ENCODE measurements at places on chromosomes 4 and X.

GRCh38 chrX:11437642-11438379 lies 144.6 kb downstream of the AMELX start:
- DNase-seq, result no peak

GRCh38 chrX:23668335-23668734 lies 1.0 kb downstream of the PRDX4 start:
- DNase-seq, result peak; percentile 11

DNA sequence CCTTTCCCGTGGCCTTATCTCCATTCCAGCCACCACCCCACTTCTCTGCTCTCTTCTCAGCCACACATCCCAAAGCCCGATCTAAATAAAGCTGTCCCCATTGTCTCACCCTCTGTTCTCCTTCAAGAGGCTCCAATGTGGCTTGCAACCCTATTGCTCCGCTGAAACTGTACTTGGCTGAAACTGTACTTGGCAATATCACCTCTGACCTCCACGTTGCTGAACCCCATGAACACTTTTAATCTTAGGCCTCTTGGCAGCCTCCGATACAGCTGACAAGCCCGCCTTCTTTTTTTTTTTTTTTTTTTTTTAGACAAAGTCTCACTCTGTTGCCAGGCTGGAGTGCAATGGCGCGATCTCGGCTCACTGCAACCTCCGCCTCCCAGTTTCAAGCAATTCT lies 12.1 kb downstream of the DCTD start:
- peak; percentile 34 for DNase-seq

DNA sequence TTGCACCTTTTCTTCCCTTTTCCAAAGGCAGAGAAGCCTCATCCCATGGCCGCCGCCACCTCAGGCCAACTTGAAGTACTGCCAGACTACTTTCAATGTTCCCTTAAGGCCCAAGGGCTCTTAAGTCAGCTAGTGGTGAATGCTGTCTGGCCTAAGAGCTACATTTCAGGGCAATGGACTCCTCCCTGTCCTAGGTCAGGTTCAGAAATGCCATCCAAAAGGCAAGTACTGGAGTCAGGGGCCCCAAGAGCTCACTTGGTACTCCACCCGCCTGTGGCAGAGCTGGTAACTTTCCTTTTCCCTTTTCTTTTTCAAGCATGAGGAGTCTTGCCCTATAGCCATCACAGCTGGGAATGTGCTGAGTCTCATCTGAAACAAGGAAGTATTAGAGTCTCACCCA lies 327.1 kb downstream of the NAP1L3 start:
- DNase-seq, result no peak

DNA sequence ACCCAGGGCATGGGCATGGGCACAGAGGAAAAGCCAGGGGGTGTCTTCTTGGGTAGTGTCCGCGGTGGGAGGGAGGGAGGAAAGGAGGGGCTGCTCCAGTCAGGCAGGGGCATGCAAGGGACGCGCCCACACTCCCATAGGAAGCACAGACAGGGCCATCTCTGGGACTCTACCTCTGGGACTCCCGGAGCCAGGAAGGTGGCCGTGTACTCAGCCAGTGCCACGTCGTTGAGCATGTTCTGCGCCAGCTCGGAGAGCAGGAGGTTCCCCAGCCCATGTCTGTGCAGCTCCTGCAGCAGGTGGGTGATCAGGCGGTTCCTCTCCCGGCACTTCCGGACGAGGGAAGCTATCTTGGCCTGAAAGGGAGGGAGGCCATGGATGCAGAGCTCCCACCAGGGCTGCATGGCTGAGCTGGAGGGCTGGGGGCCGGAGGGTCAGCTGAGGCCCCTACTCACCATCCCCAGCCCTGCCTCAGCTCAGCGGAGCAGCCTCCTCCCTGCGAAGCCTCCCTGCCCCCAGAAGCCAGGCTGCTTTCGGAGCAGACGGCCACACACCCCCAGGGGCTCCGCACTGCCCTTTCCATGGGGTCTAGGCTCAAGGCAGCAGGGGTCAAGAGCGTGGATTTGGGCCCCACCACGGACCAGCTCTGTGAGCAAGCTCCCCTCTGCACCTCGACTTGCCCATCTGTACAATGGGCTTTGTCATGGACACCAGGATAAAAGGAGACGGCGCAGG lies 44.6 kb downstream of the C4orf50 start:
- DNase-seq, result no peak

GRCh38 chrX:121642415-121642814 lies 595.0 kb downstream of the GLUD2 start:
- no peak for DNase-seq

DNA sequence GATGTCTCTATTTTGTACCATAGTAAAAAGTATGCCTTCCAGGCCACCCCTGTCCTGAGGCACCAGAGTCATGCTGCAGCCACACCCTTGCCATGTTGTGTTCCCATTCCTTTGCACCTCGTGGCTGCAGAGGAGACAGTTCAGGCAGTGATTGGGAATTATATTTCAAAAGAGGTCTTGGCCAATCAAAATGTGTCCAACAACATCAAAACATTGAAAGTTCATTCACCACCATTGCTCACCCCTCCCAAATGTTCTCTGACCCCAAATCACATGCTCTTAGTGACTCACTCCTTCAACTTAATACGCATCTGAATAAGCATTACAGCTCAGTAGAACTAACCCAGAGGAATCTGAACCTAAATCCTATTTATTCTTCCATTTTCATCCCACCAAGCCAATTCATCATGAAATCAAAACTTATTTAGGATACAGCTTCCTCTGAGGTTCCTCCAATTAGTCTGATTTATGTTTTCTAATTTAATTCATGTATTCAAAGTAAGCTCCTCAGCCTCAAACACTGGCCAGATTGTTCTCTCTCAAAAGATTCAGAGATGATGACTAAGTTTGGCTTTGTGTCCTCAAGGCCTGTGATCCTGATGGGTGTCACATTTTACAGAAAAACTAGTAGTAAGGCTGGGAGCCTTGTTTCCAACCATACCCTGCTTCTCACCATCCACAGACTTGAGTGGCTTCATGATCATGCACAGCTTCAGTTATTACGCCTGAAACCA lies 323.2 kb upstream of the INTU start:
- no peak for DNase-seq

GRCh38 chr4:2155246-2155645 lies 86.7 kb downstream of the HAUS3 start:
- no peak for DNase-seq

DNA sequence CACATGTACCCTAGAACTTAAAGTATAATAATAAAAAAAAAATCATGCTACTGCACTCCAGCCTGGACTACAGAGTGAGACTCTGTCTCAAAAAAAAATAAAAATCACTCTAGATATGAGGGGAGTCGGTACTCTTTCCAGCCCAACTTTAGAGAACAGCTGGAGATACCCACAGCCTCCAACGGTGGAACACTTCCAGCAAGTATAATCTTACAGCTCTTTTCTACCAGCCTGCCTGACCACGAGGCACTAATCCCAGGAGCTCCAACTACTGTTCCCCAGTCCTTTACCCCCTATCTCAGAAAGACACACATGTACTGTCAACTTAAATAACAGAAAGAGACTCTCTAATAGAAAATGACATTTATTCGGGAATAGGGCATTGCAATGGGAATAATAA lies 46.8 kb downstream of the STEEP1 start:
- DNase-seq, result no peak

- DNase-seq, result no peak
These were observed 5.5 kb downstream of the ZNF827 start for GRCh38 chr4:145933134-145933533.
